ACHN (cell line): ENCODE measurements at places on chromosomes 7 and 10.

DNA sequence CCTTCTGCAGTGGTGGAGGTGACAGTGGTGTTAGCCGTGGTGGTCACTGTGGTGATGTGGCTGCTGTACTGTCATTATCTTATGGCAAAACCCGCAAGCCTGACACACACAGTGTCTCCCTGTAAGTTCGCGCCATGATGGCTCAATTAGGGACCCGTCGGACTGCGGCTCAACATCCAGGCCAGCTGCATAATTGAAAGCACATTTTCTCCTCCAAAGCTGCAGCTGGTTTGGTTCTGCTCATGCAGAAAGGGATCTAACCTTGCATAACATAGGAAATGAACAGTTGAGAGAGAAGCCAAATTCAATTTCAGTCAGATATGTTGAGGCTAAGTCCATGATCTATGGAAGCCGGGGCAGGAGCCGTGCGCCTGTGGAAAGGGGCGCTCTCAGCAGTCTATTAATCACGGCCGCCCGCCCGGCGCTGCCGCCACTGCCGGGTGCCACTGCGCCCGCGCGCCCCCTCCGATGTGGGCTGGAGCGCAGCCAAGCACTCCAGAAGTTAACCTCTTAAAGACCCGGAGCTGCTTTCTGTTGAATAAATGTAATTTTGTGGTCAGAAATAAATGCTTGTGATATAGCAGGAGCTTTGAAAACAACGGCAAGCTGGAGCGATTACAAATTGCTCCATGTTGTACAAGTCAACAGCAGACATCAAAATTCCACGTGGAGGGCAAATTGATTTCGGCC, 227.7 kb downstream of the CUX1 start:
- peak; percentile 44 for DNase-seq

- DNase-seq: peak; percentile 68
Observed at GRCh38 chr7:92609921-92610518, 19.8 kb upstream of the FAM133B start.

- peak; percentile 68 for DNase-seq
Observed at GRCh38 chr10:63819753-63820329, 298.6 kb downstream of the REEP3 start.

GRCh38 chr7:128039544-128039953, 8.3 kb upstream of the LRRC4 start:
- DNase-seq: no peak

DNA sequence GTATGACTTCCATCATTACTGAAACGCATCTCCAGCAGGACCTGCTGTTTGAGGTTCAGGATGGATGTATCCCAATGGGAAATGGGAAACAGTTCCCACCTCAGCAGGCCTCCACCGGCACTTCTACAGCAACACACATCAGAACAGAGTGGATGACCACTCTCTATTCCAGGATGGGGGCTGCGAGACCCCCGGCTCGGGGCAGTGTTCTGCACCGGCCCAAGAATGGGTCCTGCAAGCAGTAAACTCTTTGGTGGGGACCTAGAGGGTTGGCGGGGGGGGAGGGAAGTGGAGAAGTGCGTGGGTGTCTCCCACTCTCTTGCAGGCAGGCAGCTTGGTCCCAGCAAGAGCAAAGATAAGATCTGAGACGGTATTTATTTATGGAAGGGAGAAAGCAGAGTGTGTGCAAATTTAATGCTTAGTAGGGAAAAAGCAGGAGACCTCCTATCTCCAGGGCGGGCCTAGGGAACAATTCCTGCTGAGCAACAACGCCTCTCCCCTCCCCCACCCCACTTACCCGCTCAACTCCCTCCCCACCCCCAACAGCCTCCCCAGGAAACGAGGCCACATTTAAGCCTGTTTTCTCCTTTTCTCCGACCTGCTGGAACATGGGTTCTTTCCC, 4.0 kb downstream of the SFMBT2 start:
- no peak for DNase-seq

DNA sequence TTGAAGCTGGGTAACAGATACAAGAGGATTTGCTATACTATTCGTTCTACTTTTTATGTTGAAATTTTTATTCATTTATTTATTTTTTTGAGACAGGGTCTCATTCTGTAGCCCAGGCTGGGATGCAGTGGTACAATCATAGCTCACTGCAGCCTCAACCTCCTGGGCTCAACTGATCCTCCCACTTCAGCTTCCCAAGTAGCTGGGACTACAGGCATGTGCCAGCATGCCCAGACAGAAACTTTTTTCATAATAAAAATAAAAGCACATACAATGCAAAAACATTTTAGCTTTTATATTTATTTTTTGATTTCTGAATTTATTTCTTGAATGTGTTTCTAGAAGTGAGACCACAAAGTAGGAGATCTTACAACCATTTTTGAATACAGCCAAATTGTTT, 71.2 kb downstream of the FANK1 start:
- no peak for DNase-seq

DNA sequence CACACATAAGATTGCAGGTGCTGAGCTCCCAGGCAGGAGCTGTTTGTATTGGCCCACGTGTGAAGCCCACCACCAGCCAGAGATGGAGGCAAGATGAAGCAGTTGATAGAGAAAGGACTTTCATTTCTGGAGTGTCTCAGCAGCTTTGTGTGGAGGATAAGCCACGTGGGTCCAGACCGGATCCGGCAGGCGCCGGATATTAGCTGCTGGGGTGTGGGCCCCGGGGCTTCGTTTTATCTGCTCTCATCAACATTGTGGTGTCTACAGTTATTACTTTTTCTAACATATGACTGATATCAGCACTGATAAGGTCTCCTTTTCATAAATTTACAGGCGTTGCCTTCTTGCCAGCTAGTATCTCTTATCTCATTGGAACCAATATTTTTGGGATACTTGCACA, 25.5 kb downstream of the SLC18A2 start:
- DNase-seq: no peak

DNA sequence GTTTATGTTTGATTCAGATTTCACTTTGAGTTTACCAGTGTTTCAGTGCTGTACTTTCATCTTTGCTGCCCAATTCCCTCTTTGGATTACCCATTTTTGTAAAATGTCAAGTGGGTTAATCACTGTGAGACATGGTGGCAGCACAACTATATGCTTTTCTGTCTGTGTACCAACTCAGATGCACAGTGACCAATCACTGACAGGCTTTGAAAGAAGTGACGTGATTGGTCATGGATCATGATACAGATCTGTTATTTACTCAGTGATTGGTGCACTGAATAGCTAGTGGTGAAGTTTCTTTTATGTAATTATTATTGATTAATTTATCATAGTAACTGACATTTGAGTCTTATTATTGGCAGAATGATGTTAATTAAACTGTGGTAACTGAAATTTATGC, 126.9 kb downstream of the SDK1 start:
- DNase-seq: peak; percentile 22

GRCh38 chr10:4315551-4315950, 510.5 kb upstream of the AKR1E2 start:
- no peak for DNase-seq

DNA sequence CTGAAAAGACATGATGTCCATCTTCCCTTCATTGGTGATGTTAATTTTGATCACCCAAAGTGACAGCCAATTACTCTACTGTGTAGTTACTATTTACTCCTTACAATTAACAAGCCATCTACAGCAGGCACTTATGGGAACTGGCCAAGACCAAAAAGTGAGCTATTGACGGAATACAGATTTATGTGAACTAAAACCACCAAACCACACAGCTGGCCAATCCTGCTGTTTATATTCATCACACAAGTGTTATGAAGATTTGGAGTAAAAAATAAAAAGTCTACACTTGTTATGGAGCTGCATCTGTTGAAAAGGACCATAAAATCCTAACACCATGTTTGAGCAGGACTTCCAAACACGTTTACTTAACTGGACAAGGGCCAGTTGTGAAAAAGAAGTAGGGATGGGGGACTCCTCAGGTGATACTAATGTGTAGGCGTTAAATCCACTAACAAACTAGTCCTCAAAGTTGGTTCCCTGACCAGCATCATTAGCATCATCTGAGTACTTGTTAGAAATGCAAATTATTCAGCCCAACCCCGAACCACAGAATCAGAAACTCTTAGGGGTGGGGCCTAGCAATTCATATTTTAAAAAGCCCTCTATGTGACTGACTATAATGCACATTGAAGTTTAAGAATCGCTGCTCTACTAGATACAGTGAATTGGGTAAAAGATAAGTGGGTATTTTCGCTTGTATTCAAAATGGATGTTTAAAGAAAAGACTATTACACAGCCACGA, 11.6 kb downstream of the MCMBP start:
- DNase-seq: no peak

DNA sequence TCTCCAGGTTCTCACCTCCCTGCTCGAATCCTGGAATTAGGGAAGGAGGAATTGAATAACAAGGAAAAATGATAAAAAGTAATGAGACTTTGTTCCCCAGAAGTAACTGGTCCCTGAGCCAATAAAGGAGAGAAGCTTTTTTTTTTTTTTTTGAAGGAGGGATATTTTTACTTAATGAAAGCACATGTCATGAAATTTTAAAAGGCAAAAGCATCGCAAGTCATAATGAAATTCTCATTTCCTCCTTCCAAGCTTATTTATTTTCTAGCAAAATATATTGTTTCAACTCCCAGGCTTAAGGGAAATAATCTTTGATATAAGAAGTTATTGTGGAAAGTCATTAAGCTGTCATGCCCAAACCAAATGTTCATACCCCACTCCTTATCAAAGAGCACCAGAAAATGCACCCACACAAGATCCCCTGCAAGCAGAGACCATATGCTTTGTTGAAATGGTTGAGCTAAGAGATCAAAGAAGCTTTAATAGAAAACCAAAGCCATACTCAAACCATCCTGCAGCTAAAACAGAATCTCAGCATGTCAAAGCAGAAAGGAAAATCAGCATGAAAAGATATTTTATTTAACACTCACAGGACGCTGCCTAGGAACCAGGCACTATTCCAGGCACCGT, 16.7 kb upstream of the ABCC2 start:
- no peak for DNase-seq

- no peak for DNase-seq
Observed at GRCh38 chr7:40470091-40470592, 335.3 kb downstream of the SUGCT start.

GRCh38 chr7:82375713-82376112, 67.9 kb downstream of the CACNA2D1 start:
- no peak for DNase-seq

DNA sequence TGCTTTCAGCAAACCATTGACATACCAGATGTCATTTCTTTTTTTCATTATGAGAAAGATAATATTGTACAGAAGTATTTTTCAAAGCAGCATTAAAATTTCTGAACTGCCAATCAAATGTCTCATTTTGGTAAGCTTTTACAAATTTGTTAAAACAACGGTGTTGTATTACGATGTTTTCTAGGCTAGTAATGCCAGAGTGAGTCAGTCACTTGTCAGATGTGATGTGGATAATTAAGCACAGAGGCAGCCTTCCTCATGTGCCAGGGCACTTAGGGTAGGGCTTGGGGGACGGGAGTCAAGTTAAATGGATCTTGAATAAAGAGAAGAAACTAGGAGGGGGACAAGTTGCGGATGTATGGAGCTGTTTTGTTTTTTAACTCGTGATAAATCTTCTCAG, 10.1 kb downstream of the PSTK start:
- no peak for DNase-seq

DNA sequence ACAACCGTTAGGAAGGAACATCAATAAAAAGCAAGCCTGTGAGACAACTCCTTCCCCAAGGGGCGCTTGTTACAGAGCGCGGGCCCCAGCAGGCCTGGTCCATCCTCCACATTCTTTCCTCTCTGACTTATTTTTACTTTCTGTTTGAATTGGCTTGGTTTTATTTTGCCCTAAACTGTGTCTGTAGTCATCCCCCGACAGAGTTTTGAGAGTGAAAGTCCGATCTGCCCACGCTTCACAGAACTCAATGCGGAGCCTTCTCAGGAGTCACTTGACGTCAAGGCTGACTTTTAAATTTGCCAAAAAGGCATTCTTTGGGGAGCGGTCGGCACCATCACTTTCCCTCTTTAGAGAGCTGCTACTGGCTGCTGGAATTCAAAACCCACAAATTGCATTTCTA, 150.1 kb upstream of the KLF6 start:
- no peak for DNase-seq
